Activated CD8-positive, alpha-beta T cell treated with anti-CD3 and anti-CD28 coated beads, Interleukin-2, amount 10 ng/mL, durations not matched to agents 7 days and 5 days (primary cell): ENCODE measurements at places on chromosomes 4 and X. TPM values are rescaled to one million over a fixed set of nuclear protein-coding genes. Genes with fewer than 3 reads are reported as not detected.

DNA sequence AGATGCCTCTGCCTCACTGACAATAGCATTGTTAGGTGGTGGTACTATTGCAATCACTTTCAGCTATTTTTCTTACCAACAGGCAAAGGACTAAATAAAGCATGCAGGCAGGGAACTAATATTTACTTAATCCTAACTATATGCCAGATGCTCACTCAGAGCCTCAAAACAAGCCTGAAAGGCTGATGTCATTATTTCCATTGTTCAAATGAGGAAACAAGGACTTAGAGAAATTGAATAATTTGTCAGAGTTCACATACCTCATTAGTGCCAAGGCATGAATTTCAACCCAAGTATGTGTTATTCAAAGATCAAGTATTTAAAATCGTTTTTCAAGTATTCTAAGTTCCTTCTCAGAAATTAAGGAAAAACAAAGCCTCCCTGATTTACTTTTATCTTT lies 374.9 kb upstream of the TECRL start:
- no peak for DNase-seq
- no peaks in the 10 kb centered on the region for H3K36me3 ChIP-seq
- no peaks in the 10 kb centered on the region for H3K27me3 ChIP-seq
- no peak overlapping the region for H3K4me3 ChIP-seq
- H3K27ac ChIP-seq = no peak overlapping the region

The GPR34 gene
- 1.1 TPM for total RNA-seq

DNA sequence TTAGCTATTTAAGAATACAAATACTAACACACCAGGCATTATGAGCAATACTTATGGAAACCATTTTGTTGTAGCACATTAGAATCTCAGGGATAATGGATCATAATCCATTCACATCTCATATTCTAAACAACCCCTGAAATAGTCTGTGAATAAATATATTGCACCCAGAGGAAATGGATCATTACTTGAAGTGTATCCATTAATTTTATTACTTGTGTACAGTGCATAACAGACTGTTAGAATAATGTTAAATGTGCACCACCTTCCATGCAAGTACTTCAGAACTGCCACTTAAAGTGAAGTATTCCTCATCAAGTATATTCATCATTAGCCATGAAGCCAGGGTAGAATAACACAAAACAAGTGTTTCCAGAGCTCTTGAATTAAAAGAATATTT lies 715.5 kb downstream of the DMD start:
- H3K4me1 ChIP-seq = no peaks in the 10 kb centered on the region
- no peak for DNase-seq
- no peaks in the 10 kb centered on the region for H3K27me3 ChIP-seq

- no peaks in the 10 kb centered on the region for H3K36me3 ChIP-seq
- no peaks in the 10 kb centered on the region for H3K27me3 ChIP-seq
- no peak overlapping the region for H3K4me3 ChIP-seq
- H3K4me1 ChIP-seq = no peaks in the 10 kb centered on the region
- DNase-seq = no peak
These were observed 909.1 kb downstream of the FAT4 start for GRCh38 chr4:126223784-126224407.

- H3K36me3 ChIP-seq = no peaks in the 10 kb centered on the region
- no peak for DNase-seq
- no peaks in the 10 kb centered on the region for H3K27me3 ChIP-seq
- H3K4me3 ChIP-seq = no peak overlapping the region
These were observed 15.6 kb downstream of the RGN start for GRCh38 chrX:47093860-47094259.

The S100G gene
- total RNA-seq = not detected

GRCh38 chr4:23038626-23039491 lies 346.1 kb downstream of the GBA3 start:
- no peak overlapping the region for H3K27ac ChIP-seq
- H3K27me3 ChIP-seq = no peaks in the 10 kb centered on the region
- no peaks in the 10 kb centered on the region for H3K4me1 ChIP-seq

DNA sequence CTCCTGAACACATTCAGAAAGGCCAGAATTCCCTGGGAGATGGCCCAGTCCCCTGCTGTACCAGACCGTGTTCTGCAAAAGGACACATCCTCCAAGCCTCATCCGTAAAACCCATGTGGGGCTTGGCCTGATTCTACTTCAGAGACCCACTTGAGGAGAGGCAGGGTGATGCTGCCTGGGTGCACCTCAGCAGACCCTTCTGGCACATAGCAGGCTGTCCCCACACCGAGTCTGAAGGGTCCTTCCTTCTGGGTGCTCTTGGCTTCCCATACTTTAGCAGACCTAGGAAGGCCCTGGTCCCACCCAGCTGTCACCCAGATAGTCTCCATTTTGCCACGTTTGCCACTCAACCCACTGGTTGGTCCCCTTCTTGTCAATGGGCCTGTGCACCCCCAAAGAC lies 270.1 kb upstream of the AGTR2 start:
- no peak overlapping the region for H3K27ac ChIP-seq
- no peak for DNase-seq
- H3K4me1 ChIP-seq = no peaks in the 10 kb centered on the region
- no peak overlapping the region for H3K4me3 ChIP-seq
- no peaks in the 10 kb centered on the region for H3K36me3 ChIP-seq

The ALPK1 gene
- 11.8 TPM for total RNA-seq

DNA sequence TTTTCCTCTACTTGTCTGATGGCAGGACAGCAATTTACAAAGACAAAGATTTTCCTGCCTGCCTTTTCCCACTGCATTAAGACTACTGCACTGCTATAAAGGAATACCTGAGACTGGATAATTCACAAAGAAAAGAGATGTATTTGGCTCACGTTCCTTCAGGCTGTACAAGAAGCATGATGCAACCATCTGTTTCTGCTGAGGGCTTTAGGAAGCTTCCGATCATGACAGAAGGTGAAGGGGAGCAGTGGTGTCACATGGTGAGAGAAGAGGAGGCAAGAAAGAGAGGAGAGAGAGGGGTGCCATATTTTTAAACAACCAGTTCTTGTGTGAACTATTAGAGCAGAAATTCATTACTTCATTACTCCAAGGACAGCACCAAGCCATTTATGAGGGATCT lies 617.1 kb upstream of the HTR2C start:
- no peaks in the 10 kb centered on the region for H3K36me3 ChIP-seq
- no peak for DNase-seq
- no peak overlapping the region for H3K27ac ChIP-seq
- H3K27me3 ChIP-seq = no peaks in the 10 kb centered on the region
- no peak overlapping the region for H3K4me3 ChIP-seq

The NOX1 gene
- total RNA-seq = not detected

DNA sequence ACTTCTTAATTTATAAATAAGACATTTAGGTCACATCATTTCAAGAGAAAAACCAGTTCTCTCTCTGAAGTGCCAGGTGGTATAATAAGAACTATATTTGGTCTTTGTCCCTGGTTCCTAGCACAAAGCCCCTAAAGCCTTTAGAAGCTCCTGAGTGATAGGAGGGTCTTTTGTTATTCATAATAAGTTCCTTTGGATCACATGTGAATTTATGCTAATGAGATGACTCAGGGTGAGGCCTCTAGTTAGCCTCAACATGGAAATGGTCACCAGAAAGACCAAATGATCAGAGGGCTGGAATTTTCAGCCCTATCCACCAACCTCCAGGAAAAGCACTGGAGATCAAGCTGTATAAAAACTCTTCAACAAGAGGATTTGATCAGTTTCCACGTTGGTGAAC lies 68.1 kb upstream of the BLTP1 start:
- no peak overlapping the region for H3K4me3 ChIP-seq
- H3K27ac ChIP-seq = no peak overlapping the region
- H3K27me3 ChIP-seq = peaks cover 12% of the 10 kb centered on the region
- DNase-seq = no peak
- no peaks in the 10 kb centered on the region for H3K36me3 ChIP-seq

- DNase-seq = peak; percentile 83
- peaks cover 53% of the 10 kb centered on the region for H3K36me3 ChIP-seq
- H3K4me1 ChIP-seq = peaks cover 69% of the 10 kb centered on the region
- H3K27ac ChIP-seq = peak overlapping the region; percentile 90
- peak overlapping the region; percentile 96 for H3K4me3 ChIP-seq
- H3K27me3 ChIP-seq = no peaks in the 10 kb centered on the region
These were observed 616 bp downstream of the WDR1 start for GRCh38 chr4:10115797-10116568.

The TNIP3 gene
- 0.29 TPM for total RNA-seq

DNA sequence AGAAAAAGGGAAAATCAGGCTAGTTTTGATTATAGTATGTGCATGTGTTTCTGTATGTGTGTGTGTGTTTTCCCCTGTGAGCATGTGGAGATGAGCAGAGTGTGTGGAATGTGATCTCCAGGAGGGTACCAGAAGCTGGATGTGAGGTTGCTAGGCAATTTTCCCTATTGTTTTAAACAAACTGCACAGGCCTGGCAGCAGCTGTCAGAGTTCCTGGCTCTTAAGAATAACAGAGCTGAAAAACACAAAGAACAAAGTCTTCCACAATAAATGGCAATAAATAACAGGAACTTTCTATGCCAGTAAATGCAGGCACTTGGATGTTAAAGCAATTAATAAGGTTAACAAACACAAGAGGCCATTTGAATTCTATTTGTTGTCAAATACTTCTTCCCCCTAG lies 344.6 kb upstream of the CTSO start:
- H3K4me1 ChIP-seq = no peaks in the 10 kb centered on the region
- no peaks in the 10 kb centered on the region for H3K27me3 ChIP-seq
- H3K36me3 ChIP-seq = no peaks in the 10 kb centered on the region
- no peak overlapping the region for H3K27ac ChIP-seq
- no peak overlapping the region for H3K4me3 ChIP-seq

DNA sequence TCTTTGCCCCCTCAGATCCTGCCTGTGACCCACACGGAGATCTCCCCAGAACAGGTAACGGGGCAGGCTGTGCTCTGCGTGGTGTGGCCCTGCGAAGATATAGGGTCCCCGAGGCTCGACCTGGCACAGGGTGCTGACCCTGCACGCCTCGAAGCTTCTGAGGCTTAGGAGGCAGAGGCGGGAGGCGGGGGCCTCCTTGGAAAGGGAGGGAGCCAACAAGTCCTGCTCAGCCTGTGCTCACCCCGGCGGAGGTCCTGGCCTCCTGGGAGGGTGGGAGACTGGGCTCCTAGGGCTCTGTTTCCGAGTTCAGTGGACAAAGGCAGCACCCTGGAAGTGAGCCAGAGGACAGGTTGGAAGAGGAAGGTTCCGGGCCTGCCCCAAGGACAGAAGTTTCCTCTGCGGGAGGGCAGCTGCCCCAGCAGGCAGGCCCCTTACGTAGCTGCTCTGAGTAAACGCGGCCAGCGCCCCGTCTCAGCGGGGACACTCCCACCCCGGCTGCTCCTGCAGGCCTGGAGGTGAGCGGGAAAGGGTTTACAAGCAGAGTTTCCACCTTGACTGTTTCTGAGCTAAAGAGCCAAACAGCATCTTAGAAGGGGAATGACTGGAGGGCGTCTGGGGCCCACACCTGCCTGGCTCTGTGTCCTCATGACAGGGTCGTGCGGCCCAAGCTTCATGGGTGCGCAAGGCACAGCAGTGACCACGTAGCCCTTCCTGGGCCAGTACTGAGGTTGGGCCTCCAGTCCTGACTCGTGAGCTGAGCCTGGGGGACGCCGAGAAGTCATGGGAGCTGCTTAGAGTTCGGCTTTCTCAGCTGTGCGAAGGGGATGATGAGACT lies 16.1 kb downstream of the TMEM175 start:
- no peak overlapping the region for H3K4me3 ChIP-seq
- H3K27ac ChIP-seq = no peak overlapping the region
- no peaks in the 10 kb centered on the region for H3K4me1 ChIP-seq
- DNase-seq = no peak
- H3K36me3 ChIP-seq = peaks cover 2% of the 10 kb centered on the region

The NLGN4X gene
- not detected for total RNA-seq

DNA sequence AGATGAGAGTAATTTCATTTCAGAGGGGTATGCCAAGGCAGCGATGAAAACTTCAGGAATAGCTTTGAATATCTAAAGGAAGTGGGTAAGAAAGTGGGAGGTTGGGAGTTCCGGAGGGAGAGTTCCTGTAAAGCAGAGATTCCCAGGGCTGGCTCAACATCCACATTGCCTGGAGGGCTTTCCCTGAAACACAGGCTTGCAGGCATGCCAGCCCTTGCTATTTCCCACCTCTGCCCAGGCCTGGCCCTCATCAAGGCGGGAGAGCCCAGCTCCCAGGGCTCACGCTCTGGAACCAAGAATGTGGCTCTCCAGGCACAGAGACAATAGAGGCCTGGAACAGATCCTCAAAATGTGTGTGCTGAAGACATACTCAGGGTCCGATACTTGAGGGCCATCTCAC lies 43.8 kb upstream of the CLDN34 start:
- no peaks in the 10 kb centered on the region for H3K4me1 ChIP-seq
- H3K36me3 ChIP-seq = no peaks in the 10 kb centered on the region
- no peak overlapping the region for H3K4me3 ChIP-seq
- peaks cover 8% of the 10 kb centered on the region for H3K27me3 ChIP-seq
- no peak overlapping the region for H3K27ac ChIP-seq

DNA sequence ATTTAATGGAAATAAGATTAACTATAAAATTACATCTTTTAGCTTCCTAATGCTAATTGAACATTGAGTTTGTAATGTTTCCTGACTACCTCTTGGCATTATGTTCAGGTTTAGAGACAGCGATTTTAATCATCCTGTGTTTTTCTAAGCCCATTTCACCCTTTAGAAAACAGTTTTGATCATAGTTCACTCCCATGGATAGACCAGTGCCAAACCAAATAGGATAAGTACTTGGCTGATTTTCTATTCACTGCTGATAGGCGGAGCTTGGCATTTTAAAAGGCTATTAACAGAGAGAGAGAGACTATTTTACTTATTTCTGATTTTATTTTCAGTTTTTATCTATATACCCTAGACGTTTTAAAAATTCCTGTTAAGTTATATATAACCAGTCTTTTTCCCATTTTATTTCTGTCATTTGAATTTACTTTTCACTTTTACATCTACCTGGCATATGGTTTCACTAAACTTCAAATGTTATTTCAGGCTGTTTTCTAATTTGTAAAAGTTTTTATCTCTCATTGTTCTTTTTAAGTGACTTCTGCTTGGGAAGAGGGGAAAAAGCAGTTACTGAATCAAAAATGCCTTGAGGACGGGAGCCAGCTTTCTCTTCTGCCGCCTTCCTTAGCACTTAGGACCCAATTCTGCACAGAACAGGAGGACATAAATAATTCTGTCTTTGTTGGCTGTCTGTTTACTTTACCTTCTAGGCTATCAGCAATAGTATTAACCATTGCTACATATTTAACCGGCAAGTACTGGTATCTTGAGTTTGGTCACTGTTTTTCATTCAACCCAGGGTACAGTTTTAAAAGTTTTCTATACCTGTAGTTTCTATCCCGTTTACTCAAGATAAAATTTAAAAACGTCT lies 46.4 kb downstream of the SGMS2 start:
- no peaks in the 10 kb centered on the region for H3K4me1 ChIP-seq
- H3K4me3 ChIP-seq = no peak overlapping the region
- peaks cover 9% of the 10 kb centered on the region for H3K27me3 ChIP-seq
- no peaks in the 10 kb centered on the region for H3K36me3 ChIP-seq
- DNase-seq = no peak

- no peak overlapping the region for H3K27ac ChIP-seq
- DNase-seq = no peak
- H3K4me1 ChIP-seq = no peaks in the 10 kb centered on the region
- peaks cover 29% of the 10 kb centered on the region for H3K36me3 ChIP-seq
- H3K4me3 ChIP-seq = no peak overlapping the region
- H3K27me3 ChIP-seq = no peaks in the 10 kb centered on the region
These were observed 17.6 kb downstream of the THAP9 start for GRCh38 chr4:82918091-82918490.
